ENCODE measurements at places on chromosomes 7 and 10.

DNA sequence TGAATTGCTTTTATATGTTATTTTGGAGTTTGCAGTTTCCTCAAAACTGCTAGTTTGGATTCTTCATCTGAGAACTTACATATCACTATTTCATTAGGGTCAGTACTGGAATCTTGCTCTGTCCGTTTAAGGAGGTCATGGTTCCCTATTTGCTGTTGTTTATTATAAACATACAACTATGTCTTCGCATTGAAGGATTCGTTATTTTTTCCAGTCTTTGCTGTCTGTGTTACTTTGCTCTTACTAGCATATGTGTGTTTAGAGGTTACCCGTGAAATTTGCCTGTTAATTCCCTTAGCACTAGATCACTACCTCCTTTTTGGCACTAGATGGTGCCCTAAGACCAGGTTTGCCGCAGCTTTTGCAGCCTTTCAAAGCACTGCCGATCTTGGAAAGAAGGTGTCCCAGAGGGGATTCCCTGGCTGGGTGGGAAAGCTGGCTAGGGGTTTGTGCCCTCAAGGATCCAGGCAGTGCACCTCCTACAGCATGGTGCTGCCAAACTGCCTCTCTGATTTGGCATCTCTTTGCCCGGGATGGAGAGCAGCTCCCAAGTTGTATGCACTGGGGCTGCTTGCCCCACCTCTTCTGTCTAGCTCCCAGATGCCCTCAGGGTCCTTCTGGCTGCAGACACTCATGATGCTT, 103.1 kb upstream of the APBB1IP start:
- peak; percentile 39 for DNase-seq

DNA sequence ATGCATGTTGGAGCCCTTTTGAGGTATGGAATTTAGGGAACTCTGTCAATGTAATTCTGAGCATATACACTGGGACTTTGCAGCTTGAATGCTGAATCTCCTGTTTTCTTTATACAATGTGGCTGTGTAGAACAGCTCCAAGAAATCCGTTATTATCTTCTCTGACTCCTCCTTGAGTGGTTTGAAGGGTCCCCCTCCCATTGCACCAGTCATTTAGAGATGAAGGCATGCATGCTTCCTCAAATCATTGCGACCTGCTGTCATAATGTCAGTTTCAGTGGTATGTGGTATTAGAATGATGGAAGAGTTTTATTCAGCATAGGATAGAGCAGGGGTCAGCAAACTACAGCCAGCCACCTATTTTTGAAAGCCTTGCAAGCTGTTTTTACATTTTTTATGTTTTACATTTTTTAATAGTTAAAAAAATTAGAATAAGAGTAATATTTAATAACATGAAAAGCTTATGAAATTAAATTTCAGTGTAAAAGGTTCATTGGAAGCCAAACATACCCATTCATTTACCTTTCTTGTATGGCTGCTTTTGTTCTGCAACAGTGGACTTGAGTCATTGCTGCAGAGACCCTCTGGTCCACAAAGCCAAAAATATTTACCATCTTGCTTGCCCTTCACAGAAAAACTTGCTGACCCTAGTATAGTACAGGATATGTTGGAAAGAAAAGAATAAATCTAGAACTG, 8.1 kb downstream of the STK17A start:
- no peak for DNase-seq

GRCh38 chr10:58512491-58513187, at the start of gene BICC1:
BICC1 (plus strand) TSS chr10:58512872; CDS start chr10:58513144, 272 bp downstream.
- no peak for DNase-seq

DNA sequence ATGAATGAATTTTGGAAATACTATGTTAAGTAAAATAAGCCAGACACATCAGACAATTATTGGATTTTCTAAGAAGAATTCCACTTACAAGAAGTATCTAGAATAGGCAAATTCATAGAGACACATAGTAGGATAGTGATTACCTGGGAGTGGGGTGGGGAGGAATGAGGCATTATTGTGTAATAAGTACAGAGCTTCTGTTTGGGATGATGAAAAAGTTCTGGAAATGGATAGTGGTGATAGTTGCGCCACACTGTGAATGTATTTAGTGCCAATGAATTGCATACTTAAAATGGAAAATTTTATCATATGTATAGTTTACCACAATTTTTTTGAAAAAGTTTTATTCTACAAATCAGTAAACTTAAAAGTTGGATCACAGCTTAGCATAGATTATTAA, 297.2 kb upstream of the KAT6B start:
- no peak for DNase-seq

DNA sequence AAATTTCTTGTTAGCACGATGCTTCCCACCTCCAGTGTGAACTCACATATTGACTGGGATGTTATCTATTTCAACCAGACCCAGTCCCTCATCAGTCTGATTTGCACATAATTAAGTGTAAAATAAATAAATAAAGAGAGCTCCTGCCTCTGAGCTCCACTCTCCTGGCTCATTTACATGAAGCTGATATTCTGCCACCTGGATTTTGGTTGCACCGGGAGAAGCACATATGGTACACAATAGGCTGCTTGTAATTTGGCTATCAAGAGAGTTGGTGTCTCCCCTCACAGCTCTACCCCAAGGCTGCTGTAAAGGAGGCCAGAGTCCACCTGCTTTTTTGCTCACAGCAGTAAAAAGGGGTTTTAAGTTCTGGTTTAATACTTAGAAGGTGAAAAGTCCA, 610.5 kb downstream of the KCNMA1 start:
- DNase-seq = no peak

GRCh38 chr7:35257251-35258124, 3.6 kb upstream of the TBX20 start:
- DNase-seq = no peak

- no peak for DNase-seq
These were observed 34.8 kb downstream of the MGMT start for GRCh38 chr10:129501652-129502436.

- DNase-seq = no peak
These were observed 38.8 kb upstream of the CACUL1 start for GRCh38 chr10:118793545-118793944.

- DNase-seq = no peak
These were observed 36.4 kb upstream of the TTYH3 start for GRCh38 chr7:2595258-2595860.

DNA sequence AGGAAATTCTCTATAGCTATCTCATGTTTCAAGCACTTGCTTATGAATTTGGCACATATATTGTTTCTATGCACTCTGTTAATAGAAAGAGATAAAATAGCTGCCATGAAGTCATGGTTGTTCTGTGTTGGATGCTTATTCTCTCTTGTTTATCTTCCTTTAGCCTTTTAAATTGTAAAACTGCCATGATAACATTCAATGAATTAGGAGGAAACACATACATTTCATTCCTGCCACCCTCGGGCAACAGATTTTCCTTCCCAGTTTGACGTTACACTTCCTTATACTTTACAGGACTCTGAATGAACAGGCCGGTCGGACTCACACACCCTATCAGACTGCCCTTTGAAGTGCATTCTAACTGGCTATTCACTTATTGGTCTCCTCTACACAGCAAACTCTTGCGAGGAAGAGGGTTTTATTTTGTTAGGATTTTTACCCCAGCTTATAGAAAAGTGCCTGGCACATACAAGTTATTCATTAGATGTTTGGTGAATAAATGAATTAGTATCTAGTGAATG, 65.7 kb upstream of the FERD3L start:
- DNase-seq = no peak

GRCh38 chr10:21728618-21729017, 194.6 kb downstream of the MLLT10 start:
- DNase-seq = no peak

DNA sequence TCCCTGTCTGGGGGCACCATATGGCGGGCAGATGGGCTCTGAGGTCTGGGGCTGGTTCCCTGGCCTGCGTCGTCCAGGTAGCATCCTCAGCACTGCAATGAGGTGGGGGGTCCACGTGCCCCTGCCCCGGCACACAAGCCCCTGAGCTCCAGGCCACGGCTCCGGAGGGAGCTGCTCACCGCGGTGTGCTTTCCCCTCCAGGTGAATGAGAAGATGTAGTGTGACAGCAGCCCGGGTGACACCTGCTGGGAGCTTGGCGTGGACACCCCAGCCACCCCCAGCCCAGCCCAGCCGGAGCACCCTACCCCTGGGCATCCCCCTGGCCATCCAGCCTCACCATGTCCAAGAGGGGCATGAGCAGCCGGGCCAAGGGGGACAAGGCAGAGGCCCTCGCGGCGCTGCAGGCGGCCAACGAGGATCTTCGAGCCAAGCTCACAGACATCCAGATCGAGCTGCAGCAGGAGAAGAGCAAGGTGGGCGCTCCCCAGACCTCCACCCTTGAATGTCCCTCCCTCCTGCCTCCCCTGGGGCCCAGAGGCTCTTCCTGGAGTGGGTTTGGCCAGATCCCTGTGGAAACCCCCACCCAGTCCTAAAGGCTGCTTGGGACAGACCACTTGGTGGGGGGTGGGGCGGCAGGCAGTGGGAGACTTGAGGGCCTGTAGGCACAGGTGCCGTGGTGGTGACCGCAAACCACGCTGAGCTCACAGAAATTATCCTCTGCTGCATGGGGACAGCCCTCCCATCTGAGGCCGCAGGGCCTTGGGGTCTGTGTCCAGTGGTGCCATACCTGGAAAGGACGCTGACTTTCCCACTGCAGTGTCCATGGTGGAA, 38.9 kb downstream of the JAKMIP3 start:
- DNase-seq = no peak

DNA sequence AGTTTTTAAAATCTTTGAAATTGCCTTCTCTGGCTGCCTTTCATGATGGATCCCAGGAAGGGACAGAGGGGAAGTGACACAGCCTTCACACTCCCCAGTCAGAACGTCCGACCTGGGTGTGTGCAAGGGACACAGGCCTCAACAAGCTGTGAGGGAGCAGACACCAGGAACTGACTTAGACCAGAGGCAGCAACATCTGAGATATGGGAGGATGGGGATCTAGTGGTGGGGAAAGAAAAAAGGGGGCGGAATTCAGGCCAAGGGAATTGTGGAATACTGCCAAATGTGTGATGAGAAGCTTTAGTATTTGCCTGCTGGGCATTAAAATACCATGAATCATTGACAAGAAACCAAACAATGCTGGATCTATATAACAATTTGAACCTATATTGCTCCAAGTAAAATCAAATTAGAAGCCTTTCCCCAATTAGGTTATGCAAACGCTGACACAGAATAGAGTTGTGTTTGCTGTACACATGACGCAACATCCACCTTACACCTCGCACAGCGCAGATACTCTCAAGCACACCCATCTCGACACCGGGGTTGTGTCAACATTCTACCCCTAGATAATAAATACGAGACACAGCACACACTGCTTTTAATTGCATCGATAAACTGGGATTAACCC, 17.2 kb upstream of the MNX1 start:
- no peak for DNase-seq

GRCh38 chr10:81820418-81820817, 54.6 kb upstream of the NRG3 start:
- DNase-seq = no peak

DNA sequence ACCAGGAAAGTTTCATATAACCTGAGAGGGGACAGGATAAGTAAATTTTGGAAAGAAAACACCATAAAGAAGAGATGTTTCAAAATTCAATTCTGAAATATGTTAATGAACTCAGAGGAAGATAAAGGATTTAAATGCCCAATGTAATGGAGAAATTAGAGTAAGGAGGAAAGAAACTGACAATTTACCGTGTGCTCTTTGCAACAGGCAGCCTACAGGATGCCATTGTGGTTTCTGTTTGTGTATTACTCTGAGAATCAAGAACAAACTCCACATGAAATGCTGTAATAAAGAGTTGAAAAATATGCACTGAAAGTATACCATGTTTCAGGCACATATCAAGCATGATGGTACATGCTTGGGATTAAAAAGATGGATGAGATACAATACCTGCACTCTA, 44.8 kb upstream of the GLCCI1 start:
- no peak for DNase-seq

GRCh38 chr10:16146993-16147392, 286.7 kb upstream of the MINDY3 start:
- no peak for DNase-seq

- DNase-seq = no peak
These were observed 119.5 kb downstream of the BAMBI start for GRCh38 chr10:28796606-28797512.

DNA sequence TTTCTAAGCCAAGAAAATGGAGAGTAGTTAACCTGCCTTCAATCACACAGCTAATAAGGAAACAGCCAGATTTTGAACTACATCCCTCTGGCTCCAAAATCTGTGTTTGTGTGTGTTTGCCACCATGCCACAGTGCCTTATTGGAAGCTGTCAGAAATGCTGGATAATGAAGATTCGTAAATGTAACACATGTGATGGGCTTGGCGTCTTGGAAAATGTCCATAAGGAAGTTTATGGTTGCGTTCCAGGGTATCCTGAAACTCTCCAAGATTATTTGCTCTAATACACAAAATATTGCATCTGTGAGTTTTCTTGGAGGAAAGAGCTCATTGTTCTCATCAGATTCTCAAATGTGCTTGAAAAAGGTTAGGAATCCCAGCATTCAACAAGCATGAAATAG, 22.7 kb downstream of the MYOF start:
- DNase-seq = no peak

GRCh38 chr10:117164592-117165537, 26.8 kb upstream of the VAX1 start:
- no peak for DNase-seq

GRCh38 chr10:45444976-45445898, 71.2 kb downstream of the ALOX5 start:
- no peak for DNase-seq

GRCh38 chr7:117652943-117653680, 173.3 kb downstream of the CFTR start:
- no peak for DNase-seq
